ENCODE measurements at places on chromosomes 3 and 15.

DNA sequence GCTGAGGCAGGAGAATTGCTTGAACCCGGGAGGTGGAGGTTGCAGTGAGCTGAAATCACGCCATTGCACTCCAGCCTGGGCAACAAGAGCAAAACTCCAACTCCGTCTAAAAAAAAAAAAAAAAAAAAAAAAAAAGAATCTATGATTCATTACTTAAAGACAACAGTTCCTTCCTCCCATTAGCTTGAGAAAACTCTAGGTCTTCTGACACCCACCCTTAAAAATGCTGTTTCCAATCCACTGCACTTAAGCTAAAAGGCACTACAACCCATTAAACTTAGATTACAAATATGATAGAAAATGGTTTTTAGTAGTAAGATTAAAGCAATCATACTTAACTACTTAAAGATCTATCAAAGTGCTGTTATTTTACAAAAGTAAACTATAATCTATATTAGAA, 40.0 kb upstream of the BHLHE40 start:
- no peak for DNase-seq

DNA sequence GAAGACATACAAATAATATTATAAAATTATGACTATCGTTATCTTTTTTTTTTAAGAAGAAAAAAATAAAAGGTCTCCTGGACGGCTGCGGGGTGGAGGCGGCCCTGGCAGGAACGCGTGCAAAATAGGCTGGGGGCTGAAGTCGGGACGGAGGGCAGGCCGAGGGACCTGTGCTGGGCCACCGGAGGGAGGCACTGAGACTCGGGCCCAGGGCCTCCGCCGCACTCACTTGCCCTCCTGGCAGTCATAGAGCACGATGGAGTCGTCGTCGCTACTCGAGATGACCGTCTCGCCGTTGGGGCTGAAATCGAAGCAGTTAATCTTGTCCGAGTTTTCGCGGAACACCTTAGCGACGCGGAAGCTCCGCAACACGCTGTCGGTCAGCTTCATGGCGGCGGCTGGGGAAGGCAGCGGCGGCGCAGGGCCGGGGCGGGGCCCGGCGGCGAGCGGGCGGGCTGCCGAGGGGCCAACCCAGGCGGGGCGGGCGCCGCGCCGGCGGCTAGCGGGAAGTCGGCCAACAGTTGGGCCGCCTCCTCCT, 408 bp downstream of the WDR82 start:
- no peak for DNase-seq

- DNase-seq, result no peak
Measured at GRCh38 chr3:13414040-13414729, 5.9 kb downstream of the NUP210 start.

GRCh38 chr3:194945508-194945907, 259.8 kb downstream of the FAM43A start:
- no peak for DNase-seq

- peak; percentile 76 for DNase-seq
Measured at GRCh38 chr3:46566040-46566641, at the start of gene LRRC2. Gene LRRC2, minus strand, starts transcription at chr3:46566302. Its CDS starts 14,711 bp downstream, at chr3:46551591.

- DNase-seq, result no peak
Measured at GRCh38 chr3:108388136-108389132, 92.1 kb downstream of the HHLA2 start.

DNA sequence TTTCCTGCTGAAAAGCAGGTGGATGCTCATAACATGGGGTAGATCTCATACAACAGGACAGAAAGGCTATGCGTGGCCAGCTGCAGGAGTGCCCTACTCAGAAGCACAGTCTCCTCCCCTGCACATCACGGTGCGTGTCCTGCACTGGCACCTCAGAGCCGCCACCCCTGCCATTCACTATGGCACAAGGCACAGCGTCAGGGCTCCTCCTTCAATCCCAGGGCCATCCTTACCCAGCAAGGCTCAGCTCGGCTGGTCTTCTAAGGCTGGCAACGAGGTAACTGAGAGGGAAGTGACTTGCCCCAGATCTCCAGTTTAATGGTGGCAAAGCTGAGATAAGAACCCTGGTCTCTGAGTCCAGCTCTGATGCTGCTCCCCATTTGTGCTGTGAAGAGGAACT, 97.1 kb downstream of the CPN2 start:
- DNase-seq, result no peak

- no peak for DNase-seq
Measured at GRCh38 chr3:33932010-33932764, 133.8 kb downstream of the PDCD6IP start.

DNA sequence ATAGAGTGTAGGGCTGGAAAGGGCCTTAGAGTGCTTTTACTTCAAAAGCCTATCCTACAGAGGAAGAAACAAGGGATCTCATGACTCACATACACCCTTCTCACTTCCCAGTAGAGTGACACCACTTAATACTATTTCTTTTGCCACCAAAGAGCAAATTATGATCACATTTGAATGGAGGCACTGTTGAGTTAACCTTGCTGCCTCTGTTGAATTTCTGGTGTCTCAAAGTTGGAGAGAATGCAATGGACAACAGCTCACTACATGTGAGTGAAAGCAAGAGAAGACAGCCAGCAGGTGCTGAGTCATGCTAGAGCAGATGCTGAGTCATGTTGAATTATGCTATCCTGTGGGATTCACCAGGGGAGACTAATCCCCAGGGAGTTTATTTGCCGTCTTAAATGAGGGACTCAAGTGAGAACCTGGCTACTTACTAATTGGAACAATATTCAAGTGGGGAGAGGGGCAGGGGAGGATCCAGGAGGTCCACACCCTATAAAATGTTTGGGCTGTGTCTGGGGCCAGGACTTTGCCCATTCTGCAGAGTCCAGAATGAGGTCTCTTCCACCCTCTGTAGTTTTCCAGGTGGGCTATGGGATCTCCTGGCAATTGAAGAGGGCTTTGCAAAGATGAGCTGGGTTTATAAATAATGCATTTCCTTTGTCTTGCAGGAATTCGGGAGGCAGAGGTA, 35.8 kb downstream of the ST8SIA2 start:
- no peak for DNase-seq

- DNase-seq, result no peak
Measured at GRCh38 chr15:76976572-76977270, 18.2 kb upstream of the PSTPIP1 start.

DNA sequence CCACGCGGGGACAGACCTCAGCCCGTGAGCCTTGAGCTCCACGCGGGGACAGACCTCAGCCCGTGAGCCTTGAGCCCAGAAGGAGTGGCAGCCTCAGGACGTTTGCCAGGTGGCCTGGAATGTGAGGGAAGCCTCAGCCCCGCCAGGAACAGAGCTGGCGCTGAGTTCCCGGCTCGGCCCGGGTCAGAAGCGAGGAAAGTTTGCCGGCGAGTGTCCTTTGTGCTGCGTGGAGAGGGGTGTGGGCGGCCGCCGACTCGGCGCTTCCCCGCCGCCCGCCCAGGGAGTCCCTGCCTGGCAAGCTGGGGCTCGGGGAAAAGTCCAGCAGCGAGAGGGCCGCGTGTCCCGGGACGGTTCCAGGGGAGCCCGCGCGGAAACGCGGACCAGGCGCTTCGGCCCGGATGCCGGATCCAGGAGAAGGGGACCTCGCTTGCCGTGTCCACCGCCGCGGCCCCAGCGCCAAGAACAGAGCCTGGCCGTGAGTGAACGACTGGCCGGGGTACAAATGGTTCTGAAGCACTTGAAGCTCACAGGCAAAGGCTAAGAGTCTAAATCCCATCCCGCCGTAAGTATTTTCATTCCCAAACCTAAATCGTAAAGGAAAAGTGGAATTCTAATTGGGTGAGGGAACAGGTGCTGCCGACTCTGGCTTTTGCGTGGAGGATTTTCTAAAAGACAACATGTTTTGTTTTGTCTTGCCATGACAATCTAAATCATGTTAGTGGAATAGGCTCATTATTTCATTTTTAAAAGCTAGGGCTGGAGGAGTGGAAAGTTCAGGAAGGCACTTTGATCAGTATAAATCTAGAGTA, 1.7 kb downstream of the LRRN1 start:
- DNase-seq, result peak; percentile 45

DNA sequence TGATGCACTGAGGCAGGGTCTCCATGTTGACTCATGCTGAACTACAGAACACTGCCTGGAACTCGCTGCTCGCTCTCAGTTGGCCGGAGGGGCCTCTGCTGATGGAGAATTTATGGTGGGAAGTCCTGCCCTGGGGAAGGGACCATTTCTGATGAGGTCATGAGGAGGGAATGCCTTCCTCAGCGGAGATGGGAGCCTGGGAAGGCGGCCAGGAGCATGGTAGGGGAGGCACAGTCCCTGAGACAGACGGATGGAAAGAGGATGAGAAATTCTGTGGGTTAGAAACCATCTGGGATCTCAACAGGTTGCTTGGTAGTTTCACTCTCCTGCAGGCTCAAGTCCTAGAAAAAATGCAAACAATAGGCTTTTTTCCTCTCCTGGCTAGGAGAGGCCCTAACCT, 56.8 kb upstream of the TPM1 start:
- no peak for DNase-seq

DNA sequence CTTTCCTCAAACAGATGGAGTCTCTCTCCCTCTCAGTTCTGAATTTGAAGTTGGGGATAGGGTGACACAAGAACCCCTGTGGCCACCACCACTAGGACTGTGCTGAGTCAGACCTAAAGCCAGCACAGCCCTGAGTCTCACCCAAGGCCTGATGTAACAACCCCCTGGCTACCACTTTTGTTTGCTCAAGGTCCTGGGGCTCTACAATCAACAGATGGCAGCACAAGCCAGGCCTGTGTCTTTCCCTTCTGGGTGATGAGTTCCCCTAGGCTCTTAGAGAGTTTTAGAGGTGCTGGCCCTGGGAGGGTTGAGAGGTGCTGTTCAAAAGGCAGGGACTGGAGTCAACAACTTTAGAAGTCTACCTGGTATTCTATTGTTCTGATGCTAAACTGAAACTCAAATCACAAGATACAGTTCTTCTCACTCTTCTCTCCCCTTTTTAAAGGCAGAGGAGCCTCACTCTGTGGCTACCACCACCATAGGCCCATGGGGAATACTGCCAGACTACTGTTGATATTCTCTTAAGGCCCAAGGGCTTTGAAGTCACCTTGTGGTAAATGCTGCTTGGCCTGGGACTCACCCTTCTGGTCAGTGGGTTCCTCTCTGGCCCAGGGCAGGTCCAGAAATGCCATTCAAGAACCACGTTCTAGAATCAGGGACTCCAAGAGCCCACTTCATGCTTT, 6.5 kb downstream of the OR5K4 start:
- DNase-seq, result no peak

DNA sequence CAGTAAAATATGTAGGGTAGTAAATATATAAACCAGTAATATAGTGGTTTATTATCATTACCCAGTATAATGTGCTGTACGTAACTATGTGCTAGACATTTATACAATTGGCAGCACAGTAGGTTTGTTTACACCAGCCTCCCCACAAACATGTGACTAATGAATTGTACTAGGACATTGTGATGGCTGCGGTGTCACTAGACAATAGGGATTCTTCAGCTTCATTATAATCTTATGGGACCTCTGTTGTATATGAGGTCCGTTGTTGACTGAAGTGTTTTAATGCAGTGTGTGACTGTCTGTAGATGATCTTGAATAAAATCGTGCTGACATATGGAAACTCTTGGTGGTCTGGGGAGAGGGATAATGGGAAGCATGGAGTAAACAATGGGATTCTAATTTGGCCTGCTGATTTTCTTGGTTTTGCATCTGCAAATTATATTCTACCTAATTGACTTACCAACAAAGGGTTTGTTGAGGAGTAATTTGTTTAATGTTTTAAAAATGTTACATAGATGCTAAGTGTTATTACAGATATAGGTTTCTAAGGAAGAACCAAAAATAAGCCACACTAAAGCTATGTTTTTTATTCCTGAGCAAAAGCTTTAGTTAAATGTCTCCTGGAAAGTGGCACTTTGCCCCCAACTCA, 496.5 kb upstream of the TBL1XR1 start:
- no peak for DNase-seq

- no peak for DNase-seq
Measured at GRCh38 chr3:193446965-193447602, 68.5 kb upstream of the ATP13A5 start.

DNA sequence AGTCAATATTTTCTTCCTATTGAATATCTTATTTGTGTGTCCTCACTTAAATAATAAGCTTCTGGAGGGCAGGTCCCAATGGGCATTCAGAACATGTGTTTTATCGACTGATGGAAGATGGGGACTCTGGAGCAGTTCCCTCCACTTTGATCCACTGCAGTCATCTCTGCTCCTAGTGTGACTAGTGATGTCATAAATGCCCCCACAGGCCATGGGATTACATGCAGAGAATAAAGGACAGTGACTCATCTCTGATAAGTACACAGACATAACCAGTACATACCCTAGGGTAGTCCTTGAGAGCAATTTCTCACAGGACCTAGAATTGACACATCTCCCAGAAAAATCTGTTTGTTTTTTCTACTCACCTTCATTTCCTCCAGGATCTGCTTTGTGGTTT, 49.4 kb upstream of the FMN1 start:
- no peak for DNase-seq

DNA sequence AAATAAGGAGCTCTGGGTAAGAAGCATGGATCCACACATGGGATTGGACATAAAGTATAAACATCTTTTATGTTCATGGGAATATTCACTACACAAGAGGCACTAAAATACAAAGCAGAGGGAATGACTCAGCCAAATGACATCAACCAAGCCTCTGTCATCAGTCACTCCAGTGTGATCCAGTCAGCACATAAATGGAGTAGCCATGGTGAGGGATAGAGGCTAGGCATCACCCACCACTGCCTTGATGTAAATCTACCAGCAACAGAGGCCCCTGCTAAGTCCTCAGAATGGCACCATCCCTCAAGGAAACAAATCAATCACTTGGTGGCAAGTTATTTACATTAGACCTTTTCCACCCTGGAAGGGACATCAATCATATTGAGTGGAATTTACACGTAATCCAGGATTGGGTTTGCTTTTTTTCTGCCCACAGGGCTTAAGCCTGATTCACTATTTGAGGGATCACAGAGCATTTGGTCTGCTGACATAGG, 27.2 kb downstream of the VEPH1 start:
- no peak for DNase-seq

- no peak for DNase-seq
Measured at GRCh38 chr3:192332386-192333291, 394.7 kb downstream of the FGF12 start.

DNA sequence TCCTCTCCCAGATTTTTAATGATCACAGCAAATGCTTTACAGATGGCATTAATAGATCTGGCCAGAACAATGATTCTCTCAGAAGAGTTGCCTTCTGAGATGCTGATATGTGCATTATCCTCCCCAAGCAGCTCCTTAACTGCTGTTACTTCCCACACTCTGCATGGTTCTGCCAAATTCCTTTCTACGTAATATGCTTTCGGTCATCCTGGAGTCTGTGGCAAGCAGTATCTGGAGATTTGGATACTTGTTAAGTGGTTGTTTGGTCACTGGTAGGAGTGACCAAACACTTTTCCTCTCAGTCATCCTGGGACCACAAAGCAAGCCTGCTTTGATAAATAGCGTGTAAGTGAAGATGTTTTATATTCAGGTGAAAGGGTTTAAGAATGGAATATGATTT, 71.1 kb upstream of the CCNL1 start:
- no peak for DNase-seq

DNA sequence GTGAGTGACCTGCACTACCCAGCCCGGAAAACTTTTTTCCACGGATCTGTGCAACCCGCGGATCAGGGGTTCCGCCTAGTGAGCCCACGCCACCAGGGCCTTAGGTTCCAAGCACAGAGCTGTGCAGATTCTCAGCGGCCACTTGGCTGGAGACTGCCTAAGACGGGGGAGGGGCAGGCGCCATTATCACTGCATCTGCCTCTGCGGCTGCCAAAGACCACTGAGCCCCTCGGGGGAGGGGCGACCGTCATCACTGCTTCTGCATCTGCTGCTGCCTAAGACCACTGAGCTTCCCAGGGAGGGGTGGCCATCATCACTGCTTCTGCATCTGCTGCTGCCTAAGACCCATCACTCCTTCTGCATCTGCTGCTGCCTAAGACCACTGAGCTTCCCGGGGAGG, 460.2 kb downstream of the OCA2 start:
- DNase-seq, result no peak

GRCh38 chr3:135539351-135539750, 426.2 kb upstream of the PPP2R3A start:
- DNase-seq, result no peak

All from right hindlimb (tissue), 1 donor.